ENCODE measurements at places on chromosomes 5 and 9.

DNA sequence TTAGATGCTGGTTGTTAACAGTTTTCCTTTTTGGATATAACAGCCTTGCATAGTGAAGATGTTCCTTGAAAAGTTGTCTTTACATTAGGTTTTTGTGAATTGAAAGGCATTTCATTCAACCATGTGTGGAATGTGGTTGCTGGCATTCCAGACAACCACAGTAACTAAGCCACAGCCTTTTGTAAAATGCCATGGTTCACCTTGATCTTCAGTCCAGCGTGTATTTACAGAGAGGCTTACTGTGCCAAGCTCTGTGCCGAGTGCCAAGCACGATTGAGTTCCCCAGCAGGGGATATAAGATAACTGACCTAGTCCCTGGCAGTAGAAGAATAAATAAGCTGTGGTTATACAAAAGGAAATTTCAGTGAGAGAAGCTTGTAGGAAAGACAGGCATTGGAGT lies 4.9 kb downstream of the EXOSC2 start:
- DNase-seq, result no peak

- peak; percentile 72 for DNase-seq
Measured at GRCh38 chr5:36743891-36744772, 132.4 kb upstream of the NIPBL start.

DNA sequence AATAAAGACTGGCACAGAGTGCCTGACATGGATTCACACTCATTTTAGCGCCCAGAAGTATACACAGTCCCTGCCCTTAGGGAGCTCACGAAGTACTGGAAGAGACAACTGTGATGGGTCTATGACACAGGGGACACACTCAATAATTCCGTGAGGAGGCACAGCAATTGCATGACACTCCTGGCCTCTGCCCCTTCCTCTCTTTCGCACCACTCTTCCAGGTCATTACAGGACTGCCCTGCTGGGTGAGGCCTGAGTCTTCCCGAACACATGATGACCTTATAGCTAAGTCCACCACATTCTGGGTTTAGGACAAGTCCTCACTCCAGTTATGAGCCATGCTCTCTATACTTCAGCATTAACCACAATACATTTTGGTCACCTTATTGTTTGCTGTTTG lies 134.7 kb downstream of the GNA14 start:
- DNase-seq, result no peak

DNA sequence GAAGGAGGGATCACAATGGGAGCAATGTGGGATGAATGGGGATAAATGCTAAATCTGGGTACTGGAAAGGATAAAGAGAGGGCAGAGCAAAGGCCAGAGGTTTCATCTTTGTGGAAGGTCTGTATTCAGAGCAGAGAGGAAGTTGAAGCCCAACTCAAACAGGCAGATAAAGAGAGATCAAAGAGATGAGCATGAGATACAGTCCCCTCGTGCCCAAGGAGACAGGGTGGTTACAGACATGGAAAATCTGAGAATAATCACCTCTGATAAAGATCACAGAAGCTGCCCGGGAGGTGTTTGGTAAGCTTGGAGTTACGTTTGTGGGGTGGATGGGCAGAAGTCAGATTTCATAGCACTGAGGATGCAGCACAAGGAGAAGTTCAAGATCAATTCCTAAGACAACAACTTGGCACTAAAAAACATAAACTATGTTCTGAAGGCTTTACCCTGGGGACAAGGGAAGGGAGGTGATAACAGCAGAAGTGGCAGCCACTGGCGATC lies 459 bp upstream of the ERAP2 start:
- no peak for DNase-seq

DNA sequence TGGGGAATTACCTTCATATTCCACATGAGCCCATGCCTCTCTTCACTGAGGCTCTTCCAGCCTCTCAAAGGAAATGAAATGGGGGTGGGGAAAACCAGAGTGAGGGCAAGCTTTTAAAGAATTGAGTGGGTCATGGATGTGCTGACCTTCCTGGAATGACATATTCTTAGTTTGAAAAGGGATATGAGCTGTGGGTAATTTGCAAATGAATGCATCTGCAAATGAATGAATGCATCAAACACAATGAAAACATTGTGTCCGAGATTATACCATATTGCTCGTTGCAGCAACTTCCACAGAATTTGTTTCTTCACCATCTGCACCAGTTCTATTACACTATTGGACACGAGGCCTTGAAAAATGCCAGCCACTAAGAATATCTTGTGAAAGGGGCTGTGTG lies 198.6 kb upstream of the CDH6 start:
- DNase-seq, result no peak

DNA sequence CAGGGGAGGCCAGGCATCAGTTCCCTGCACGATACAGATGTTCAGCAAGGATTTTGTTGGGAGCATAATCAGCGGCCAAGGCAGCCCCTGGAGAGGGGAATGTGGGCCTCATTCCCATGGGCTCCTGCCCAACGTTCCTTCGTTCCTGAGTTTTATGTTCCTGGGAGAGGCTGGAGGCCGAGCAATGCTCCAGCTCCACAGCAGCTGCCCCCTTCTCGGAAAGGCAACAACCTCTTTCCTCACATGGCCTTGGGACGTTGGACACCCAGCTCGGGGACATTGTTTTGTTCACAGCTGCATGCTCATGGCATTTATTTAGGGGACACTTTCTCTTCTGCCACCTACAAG lies 63.8 kb upstream of the COL15A1 start:
- DNase-seq, result no peak

- no peak for DNase-seq
Measured at GRCh38 chr5:150523472-150524350, 15.8 kb downstream of the NDST1 start.

DNA sequence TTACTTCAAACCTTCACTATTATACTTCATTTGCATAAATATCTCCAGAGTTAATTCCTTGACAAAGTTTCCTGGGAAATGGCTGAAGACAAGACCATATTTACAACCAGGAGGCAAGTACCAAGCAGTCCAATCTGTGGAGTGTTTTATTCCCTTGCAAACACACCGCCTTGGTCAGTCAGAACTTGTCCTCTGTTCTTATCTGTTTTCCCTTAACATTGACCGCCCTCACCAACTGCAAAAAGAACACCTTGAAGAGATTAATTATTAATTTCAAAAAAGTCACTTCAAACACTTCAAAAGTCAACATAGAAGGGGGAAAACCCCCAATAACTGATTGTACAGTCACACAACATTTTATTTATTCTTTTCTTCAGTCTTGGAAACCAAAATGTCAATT lies 269.0 kb upstream of the RGMB start:
- no peak for DNase-seq

DNA sequence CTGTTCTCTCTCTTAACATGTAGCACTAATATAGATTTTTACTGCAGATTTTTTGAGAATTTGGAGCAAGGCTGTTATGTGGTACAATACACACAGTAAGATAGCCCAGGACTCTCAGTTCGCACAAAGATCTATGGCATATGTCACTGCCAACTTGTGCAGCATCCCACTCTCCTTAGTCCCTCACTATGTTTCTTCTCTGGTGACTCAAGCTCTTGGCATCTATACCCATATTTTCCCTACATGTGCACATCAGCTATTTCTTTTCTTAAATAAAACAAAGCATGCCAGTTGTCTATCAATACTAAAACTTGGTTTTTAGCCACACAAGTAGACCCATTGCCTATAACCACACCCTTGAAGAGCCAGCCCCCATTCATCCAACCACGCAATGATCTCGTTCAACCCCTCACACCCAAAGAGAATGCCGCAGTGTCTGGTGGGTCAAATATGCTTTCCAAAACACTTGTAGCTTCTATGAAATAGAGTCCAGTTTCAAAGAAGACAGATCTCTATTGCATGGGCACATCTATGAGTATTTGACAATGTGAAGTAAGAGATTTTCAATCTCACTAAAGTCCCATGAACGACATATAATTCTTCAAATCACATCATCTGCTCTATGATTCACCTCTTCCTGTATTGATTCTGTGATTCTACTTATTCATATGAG lies 18.2 kb upstream of the IL7R start:
- no peak for DNase-seq

- DNase-seq, result no peak
Measured at GRCh38 chr5:118519466-118519865, 468.9 kb downstream of the DTWD2 start.

GRCh38 chr9:114163517-114163951 lies 8.2 kb downstream of the COL27A1 start:
- no peak for DNase-seq

DNA sequence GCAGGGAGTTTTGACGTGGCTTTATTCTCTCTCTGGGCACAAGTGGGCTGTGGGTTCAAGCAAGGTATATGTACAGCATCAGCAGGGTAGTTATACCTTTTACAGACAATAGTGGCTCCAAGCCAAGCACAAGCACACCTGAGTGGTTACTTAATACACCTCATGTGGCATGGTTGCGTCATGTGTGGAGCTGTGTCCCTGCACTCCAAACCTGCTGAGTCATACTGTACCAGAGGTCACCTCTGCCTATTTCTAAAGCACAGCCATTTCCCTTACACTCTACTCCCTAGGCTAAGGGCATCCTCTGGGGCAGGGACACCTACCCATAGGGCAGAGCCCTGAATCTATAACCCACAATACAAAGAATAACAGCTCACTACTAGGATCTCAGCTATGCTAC lies 147.3 kb downstream of the OSTF1 start:
- DNase-seq, result no peak

DNA sequence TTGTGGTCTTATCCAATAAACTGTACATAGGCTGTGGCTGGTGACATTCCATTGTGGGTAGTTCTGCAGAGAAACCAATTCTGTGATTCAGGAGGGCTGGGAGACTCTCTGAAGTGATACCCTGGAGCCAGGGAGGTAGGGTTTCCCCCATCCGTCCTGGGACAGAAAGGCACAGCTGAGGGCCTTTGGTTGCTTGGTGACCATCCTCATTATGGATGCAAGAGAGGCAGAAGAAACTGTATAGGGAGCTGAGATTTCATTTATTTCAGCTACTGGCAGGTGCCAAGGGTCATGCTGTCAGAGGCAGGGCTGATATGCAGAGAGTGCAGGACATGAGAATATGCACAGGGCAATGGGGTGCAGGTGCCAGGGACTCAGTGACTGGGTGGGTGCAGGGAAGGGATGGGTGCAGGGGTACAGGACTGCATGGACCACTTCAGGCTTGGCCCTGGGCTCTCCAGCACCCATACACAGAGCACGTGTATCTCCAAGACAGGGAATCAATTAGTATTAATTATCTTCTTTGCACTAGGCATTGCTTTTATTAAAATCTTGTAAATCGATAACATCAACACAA lies 236.5 kb downstream of the ICE1 start:
- no peak for DNase-seq

- DNase-seq, result no peak
Measured at GRCh38 chr9:7794196-7794595, 5.4 kb downstream of the DMAC1 start.
